ENCODE measurements at places on chromosomes 11 and 22.

GRCh38 chr11:117772360-117772759 is 24.7 kb downstream of the DSCAML1 start:
- no peak for DNase-seq

GRCh38 chr22:24507716-24508115 is 12.6 kb downstream of the UPB1 start:
- no peak for DNase-seq

- DNase-seq = peak; percentile 43
Observed at GRCh38 chr11:57641011-57641807, 8.5 kb downstream of the YPEL4 start.

DNA sequence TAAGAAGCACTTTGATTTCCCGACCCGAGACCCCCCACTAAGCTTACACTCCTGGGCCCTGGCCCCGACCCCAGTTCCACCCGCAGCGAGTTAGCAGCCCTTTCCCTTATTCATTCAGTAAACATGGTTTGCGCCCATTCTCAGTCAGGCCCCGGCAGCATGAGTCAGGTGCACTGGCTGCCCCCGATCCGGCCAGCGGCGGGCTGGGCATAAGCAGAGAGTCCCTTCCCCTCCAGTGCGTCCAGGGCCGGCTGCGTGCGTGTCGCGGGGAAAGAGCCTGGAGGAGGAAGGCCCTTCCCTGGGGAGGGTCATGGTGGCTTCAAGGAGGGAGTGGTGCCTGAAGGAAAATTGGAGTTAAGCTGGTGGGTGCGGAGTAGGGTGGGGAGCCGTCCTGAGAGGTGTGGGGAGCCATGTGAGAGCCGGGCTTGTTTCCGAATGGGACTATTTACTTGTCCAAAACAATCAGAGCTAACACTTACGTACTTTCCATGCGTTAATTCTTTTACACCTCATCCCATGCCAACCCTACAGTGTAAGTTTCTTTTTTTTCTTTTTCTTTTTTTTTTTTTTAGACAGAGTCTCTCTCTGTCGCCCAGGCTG is 657 bp downstream of the IGHMBP2 start:
- DNase-seq = no peak

GRCh38 chr11:32307913-32308312 is 127.4 kb downstream of the WT1 start:
- no peak for DNase-seq

- no peak for DNase-seq
Observed at GRCh38 chr11:62962391-62962790, 22.4 kb downstream of the SLC22A6 start.

GRCh38 chr11:131422496-131422895 is 52.1 kb downstream of the NTM start:
- DNase-seq = no peak

- no peak for DNase-seq
Observed at GRCh38 chr11:120184946-120185705, 25.7 kb upstream of the OAF start.

- no peak for DNase-seq
Observed at GRCh38 chr22:38144025-38144405, 33.5 kb upstream of the BAIAP2L2 start.

GRCh38 chr22:38292694-38293093 is 19.9 kb upstream of the TMEM184B start:
- DNase-seq = no peak

DNA sequence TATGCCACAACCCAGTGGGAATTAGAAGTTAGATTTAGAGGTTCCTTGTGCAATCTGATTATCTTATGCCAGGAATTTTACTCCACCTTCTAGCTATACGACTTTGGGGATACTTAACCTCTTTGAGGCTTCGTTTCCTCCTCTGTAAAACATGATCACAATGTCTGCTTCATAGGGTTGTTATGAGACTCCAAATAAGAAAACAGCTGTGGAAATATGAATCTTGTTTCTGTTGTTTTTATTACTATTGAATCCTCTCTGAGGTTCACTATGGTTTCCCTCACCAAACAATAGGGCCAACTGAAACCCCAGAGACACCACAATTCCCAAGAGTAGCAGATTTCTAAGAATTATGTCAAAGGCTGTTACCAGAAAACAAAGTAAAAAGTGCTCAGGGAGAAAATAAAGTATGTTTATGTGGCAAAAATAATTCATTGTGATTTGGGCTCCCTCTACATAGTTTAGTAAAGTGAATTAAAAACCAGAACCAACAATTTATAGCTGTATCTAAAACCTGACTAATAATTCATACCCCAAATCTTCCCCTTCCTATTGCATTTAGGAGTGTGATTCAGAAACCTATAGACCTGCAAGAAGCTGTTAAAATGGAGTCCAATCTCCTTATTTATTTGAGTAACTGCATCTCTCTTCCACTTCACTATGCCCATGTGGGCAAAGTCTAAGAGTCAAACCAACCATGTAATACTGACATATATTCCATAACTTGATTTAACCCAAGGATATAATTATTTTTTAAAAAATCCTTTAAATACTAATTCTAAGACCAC is 38.4 kb downstream of the AMBRA1 start:
- DNase-seq = no peak

DNA sequence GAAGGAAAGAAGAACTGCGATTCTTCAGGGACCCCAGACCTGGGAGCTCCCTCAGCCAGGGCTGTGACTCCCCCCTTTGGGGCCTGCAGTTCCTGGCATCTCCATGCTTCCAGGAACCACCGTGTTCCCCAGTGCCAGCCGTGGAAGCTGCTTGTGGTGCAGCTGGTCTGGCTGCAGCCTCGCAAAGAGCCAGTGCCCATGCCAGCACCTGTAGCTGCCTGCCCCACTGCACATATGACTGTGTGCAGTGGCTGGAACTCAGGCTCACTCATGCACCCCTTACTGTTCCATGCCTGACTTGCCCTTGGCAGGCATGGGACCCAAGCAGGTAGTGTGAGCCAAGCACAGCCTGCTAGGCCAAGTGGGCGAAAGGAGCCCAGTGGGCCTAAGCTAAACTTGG is 401.3 kb downstream of the LRRC4C start:
- no peak for DNase-seq

DNA sequence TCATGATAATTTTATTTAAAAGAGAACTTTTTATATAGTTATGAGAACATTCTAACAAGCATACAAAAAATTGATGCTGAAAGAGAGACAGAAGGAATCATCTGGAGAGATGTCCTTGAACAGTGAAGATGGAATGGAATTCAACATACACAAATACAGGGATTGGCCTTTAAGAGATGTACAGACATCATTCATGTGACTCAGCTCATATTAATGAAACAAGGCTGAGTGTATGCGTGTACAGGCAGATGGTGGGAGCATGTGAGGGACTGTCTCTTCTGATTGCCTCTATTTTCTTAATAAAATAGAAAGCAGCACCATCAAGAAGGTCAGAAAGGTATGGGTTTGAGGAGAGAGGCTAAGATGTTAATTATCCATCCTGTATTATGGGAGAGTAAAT is 793.3 kb downstream of the CNTN5 start:
- DNase-seq = no peak

DNA sequence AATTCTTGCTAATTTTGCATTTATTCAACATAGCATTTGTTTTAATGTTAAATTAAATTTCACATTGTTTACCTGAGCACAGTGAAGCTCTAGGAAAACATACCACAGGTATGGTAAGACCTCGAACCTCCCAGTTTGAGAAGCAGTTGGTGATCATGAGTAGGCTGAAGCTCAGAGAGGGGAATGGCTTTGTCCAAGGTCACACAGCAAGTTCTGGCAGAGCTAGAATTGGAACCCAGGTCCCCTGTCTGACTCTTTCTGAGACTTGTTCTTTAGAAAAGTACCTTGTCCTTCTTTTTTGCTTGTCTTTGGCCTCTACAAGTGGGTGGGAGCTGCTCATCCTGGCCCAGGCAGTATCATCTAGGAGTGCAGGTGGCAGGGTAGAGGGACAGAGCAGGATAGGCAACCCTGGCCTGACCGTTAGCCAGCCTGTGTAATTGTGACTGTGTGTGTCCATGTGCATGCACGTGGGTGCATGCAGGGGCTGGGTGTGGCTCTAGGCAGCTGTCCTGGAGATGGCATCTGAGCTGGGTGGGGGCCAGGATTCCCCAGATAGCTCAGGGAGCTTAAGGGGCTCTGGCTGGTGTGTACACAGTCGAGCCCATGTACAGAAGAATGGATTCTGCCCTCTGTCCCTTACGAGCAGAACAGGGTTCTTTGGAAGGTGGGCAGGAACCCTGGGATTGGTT is 21.6 kb downstream of the PHLDB1 start:
- no peak for DNase-seq

DNA sequence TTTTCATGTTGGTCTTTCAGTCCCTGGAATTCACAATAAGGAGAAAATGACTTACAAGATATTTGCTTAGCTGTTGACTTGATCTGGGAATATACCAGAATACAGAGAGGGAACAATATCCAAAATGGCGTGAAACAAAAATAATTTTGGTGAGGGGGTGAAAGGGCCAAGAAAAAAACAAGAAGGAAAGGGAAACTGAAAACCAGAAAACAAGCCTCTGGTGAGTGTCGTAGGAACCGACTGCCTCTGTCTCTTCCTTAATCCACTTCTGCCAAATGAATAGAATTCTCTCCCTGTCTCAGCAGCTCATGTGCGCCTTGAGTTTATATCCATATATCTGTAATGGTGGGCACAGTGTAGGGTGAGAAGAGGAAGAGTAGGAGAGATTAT is 367.6 kb downstream of the ETS1 start:
- no peak for DNase-seq
